ENCODE measurements at places on chromosomes 12 and 14. TPM values are rescaled to one million over a fixed set of nuclear protein-coding genes. Genes with fewer than 3 reads are reported as not detected.

NTS gene
- total RNA-seq = not detected

PPP1R3E gene
- 0.98 TPM for total RNA-seq

NINJ2 gene
- total RNA-seq = 0.16 TPM

KLRC4 gene
- 0.16 TPM for total RNA-seq

CNOT2 gene
- 62.5 TPM for total RNA-seq

CLIP1 gene
- total RNA-seq = 29.8 TPM

TPPP2 gene
- not detected for total RNA-seq

NGB gene
- not detected for total RNA-seq

LRRC74A gene
- total RNA-seq = not detected

PTGES3 gene
- 48.4 TPM for total RNA-seq

SDR9C7 gene
- not detected for total RNA-seq

AKAP3 gene
- 0.13 TPM for total RNA-seq

ACOT6 gene
- total RNA-seq = not detected

CLEC4D gene
- not detected for total RNA-seq

KCNC2 gene
- total RNA-seq = 0.51 TPM

RACGAP1 gene
- total RNA-seq = 10.0 TPM

ACSS3 gene
- 9.6 TPM for total RNA-seq

MANSC4 gene
- total RNA-seq = not detected

ZDHHC22 gene
- not detected for total RNA-seq

SLC4A8 gene
- total RNA-seq = 1.3 TPM

HOXC10 gene
- 10.3 TPM for total RNA-seq

PIWIL1 gene
- not detected for total RNA-seq

BAZ1A gene
- total RNA-seq = 26.1 TPM

KERA gene
- total RNA-seq = not detected

OTOGL gene
- total RNA-seq = not detected

All from mesangial cell (primary cell).